ENCODE measurements at places on chromosomes 1 and 21.

GRCh38 chr21:38476385-38476784, 21.9 kb downstream of the ERG start:
- no peak for DNase-seq

- no peak for DNase-seq
Measured at GRCh38 chr1:110647254-110647891, 27.4 kb downstream of the KCNA3 start.

DNA sequence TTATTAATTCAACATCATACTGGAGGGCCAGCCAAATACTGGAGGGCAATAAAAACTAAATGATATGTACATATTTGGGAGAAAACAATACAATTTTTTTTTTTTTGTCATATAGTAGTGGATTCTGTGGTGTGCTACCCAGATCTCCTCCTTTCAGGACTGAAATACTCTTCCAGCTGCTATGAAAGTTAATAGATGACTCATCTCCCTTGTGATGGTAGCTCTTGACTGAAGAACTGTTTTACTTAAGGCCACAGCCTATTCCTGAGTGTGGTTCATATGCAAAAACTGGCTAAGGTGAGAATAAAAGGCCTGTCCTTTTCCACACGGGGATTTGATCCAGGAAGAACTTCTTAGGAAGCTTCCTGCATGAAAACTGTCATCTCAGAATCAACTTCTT, 307.9 kb downstream of the HLX start:
- DNase-seq: no peak

- DNase-seq: no peak
Measured at GRCh38 chr1:183241471-183241870, 55.4 kb downstream of the LAMC2 start.

- no peak for DNase-seq
Measured at GRCh38 chr1:209733409-209734192, 22.3 kb upstream of the TRAF3IP3 start.
